Endothelial cell of umbilical vein (primary cell): ENCODE measurements at places on chromosomes 2 and 18. TPM values are rescaled to one million over a fixed set of nuclear protein-coding genes. Genes with fewer than 3 reads are reported as not detected.
A peak's percentile ranks its signal among the peaks of the same experiment; 100 is the strongest.

Gene TACR1
- polyA plus RNA-seq, result not detected in 2 replicates

Gene NOSTRIN
- 0.03 TPM in 1 of 2 replicates, not detected in the other for polyA plus RNA-seq

Gene SLC25A52
- 0.06 TPM in 1 of 2 replicates, not detected in the other for polyA plus RNA-seq

Gene SCN2A
- not detected in 2 replicates for polyA plus RNA-seq

Gene EPB41L5
- 5.8 and 8.4 TPM in 2 replicates for polyA plus RNA-seq

Gene REEP1
- polyA plus RNA-seq, result 0.11 and 0.24 TPM in 2 replicates

Gene RGPD4
- polyA plus RNA-seq, result not detected in 2 replicates

Gene TRMT61B
- polyA plus RNA-seq, result 4.2 and 4.6 TPM in 2 replicates

Gene BUB1
- polyA plus RNA-seq, result 11.5 and 16.1 TPM in 2 replicates

Gene KYNU
- 0.04 TPM in 1 of 2 replicates, not detected in the other for polyA plus RNA-seq

Gene COL4A3
- polyA plus RNA-seq, result not detected in 2 replicates

Gene DNAH7
- 0.15 TPM in 1 of 2 replicates, not detected in the other for polyA plus RNA-seq

DNA sequence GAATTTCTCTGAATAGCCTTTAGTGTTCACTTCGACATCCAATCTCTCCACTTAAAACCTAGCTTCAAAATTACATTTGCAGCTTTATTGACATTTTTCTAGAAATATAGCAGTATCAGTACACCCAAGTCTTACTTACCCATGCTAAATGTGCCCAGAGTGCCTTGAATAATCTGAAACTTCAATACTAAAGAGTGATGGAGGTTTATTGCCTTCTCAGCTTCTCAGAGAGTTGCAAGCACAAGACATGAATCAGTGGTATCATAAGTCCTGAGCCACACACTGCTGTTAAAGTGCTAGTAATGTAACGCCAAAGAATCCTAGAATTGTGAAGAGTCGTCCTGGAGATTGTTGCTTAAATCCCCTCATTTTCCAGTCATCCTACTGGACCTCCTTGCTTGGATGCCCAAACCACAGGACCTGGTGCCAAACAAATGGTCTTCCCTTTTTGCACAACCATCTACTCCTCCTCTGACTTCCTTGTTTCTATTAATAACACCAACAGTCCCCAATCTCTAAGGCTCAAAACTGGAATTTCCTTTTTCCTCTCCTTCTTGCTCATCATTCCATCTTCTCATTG, 83.2 kb upstream of the SPATS2L start:
- no peak for DNase-seq

GRCh38 chr2:205156457-205156856, 525.8 kb upstream of the NRP2 start:
- no peak for DNase-seq

DNA sequence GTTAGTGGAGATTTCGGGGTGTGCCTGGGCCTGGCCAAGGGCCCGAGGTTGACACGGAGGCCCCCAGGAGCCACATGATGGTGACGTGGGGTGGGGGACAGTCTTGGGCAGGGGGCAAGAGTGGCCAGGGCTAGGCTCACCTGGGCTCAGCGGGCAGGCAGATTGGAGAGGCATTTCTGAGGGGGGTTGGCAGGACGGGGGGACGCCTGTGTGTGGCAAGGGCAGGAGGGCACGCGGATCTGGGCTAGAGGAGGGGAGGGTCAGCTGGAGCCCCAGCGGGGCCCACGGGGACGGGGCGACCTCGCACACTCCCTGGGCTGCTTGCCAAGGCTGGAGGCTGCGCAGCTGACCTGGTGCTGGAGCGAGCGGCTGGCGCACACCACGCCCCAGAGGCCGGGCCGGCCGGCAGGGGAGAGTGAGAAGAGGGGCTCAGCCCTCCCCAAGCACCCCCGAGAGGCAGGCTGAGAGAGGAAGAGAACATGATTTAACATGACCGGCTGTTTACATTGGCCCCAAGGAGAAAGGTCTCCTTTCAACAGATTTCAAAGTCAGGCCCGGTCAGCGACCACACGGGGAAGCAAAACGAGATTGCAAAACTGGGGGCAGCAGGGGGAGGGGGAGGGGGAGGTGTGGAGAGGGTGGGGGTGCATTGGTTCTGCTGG, 38.0 kb upstream of the SNED1 start:
- peak; percentile 13 for DNase-seq

DNA sequence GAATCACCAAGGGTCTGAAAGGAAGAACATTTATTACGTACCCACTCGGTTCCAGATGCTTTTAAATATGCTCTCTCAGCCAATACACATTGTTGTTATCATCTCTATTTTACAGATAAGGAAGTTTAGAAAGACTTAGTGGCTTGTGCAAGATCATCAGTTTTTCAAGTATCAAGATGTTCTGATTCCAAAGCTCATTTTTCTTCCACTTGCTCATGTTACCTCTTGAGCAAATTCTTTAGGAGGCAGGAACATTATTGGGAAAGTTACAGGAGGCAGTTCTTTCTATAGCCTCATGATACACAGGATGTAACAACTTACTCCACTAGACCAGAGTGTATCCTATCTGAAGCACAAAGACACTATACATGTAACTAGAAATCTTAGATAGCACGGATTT, 65.0 kb upstream of the MMADHC start:
- no peak for DNase-seq

GRCh38 chr2:133452583-133452982, 115.7 kb downstream of the NCKAP5 start:
- no peak for DNase-seq

DNA sequence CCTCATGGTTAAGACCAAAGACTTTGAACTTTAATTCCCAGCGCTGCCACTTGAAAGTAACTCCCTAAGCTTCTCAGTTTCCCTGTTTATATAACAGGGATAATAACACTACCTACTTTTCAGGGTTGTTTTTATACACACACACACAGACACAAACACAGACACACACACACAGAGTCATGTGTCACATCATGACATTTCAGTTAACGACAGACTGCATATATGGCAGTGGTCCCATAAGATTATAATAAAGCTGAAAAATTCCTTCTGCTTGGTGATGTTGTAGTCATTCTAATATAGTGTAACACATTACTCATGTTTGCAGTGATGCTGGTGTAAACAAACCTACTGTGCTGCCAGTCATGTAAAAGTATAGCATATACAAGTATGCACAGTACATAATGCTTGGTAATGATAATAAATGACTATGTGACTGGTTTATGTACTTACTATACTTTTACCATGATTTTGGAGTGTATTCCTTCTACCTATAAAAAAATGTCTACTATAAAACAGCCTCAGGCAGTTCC, 89.2 kb upstream of the ITGA4 start:
- no peak for DNase-seq

- no peak for DNase-seq
These were observed 72.5 kb downstream of the DGKD start for GRCh38 chr2:233426619-233427342.

GRCh38 chr2:207164006-207164831, 1.5 kb downstream of the KLF7 start:
- peak; percentile 84 for DNase-seq

- no peak for DNase-seq
These were observed 308.8 kb upstream of the LYPD1 start for GRCh38 chr2:132978840-132979239.

DNA sequence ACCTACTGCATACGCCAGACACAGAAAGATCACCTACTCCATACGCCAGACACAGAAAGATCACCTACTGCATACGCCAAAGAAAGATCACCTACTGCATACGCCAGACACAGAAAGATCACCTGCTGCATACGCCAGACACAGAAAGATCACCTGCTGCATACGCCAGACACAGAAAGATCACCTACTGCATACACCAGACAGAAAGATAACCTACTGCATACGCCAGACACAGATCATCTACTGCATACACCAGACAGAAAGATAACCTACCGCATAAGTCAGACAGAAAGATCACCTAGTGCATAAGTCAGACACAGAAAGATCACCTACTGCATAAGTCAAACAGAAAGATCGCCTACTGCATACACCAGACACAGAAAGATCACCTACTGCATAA, 25.8 kb downstream of the COA5 start:
- no peak for DNase-seq

- no peak for DNase-seq
These were observed 4.5 kb downstream of the RTN4 start for GRCh38 chr2:55045780-55046179.

GRCh38 chr2:158923180-158923594, 45.3 kb upstream of the TANC1 start:
- peak; percentile 32 for DNase-seq

DNA sequence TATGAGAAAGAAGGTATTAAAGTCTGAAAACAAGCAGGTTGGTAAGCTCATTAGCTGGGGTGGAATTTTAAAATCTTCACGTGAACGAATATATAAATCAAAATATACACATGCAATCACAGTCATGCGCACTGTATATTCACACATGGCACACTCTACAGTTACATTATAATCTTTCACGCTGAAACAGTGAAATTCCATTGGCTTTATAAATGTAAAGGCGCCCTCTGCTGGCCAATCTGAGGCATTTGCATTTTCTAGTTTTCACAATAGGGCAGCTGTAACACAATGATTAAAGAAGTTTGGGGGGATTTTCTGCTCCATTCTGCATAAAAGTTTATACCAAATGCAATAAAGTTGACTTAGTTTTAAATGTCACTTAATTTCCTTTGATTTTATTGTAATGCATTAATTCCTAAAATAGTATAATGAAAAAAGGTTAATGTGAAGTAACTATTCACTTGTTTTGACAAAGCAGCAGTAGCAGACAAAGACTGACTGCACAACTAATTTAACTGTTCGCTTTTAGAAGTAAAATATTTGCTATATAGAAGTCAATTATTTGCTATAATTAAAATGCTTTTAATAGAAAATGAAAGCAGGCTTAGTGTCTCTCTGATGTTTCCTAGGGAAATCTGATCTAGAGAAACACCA, 17.2 kb downstream of the IFIH1 start:
- peak; percentile 63 for DNase-seq

DNA sequence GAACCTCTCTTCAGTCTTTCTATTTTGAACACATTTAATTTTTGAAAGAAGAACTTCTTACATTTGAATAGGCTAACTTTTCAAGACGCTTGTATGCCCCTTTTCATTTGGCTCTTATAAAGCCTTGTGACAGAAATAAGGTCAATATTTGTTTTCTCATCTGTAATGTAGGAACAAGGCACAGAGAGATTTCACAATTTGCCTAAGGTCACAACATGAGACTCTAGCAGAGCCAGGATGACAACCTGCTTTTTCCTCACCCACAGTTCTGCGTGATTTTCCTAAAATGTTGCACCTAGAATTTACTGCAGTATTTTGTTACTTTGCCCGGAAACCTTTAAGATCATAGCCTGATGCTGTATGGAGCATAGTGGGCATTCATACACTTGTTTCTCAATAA, 67.4 kb downstream of the TXNL1 start:
- DNase-seq, result no peak

DNA sequence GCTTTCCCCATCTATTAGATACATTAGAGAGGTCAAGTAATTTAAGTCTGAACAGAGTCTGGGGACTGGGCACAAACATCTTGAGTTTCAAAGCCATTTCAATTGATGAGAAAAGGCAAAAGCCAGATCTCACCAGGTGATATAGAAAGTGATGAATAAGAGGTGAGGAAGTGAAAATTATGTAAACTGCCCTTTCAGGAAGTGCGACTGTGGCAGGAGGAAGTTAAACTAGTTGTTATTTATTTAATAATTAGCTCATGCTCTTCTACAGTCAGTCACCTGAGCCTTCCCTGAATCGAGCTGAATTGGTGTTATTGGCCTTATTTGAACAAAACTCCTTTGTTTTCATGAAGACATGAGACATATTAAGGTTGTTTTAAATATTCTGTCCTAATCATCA, 115.1 kb downstream of the CDH20 start:
- no peak for DNase-seq

DNA sequence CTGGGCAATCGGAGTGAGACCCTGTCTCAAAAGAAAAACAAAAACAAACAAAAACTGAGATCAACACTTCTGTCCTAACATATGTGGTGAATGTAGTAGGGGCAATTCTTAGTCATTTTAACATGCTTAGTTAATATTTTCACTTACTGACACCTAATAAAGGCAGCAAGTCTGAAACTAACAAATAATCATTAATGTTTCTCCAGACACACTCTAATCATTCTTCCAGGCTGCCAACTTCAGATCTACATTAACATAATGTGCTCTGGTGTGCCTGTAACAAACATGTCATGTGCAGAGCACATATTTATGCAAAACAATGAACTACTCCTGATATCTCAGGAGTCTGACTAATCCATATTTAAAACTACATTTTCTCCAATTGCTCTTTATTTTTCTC, 6.0 kb downstream of the KRCC1 start:
- no peak for DNase-seq

DNA sequence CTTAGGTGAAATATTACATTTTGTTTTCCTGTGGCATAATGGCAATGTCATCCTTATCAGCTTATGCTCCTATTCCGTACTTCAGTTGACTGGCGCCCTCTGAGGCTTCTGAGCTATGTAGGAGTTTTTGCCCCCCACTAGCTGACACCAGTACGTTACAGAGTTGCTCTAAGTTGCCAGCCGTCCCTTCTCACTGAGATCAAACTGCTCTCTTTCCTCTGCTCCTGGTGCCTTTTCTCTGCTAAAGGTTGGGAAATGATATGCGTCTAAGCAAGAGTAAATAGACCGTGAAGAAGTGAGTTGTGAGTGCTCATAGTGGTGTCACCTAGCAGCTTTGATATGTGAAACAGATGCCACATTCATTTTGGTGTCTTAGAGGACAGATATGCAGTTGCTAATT, 99.2 kb downstream of the RAPGEF4 start:
- DNase-seq, result no peak

DNA sequence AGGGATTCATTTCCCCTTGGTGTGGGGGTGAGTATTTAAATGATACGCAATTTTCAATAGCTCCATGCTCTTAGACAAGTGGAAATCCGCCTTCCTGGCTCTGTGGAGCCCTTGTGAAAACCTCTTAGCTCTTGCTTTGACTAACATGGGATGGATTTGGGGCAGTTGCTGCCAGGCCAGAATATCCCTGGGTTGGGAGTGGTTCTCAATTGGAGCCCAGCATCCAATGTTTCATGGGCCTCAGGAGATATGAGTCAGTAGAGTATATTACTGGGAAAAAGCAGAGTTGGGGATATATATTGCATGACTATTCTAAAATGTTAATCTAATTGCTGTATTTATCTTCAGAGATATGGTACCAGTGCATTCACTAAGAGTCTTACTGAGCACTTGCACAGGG, 104.4 kb upstream of the IL1R2 start:
- no peak for DNase-seq

DNA sequence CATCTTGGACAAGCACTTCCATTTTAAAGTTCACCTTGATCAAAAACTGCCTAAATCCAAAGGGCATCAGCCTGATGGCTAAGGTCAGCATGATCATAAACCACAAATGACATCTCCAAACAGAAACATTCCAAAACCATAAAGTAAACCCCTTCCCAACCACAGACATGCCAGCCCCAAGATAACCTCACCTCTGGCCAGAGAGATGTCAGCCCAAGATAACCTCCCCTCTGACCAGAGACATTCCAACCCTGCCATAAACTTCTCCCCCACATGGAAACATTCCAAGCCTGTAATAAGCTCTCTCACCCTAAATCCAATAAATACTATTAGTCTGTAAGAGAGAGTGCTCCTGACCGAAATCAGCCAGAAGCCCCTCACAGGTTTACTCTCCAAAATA, 18.6 kb upstream of the MARCO start:
- no peak for DNase-seq

DNA sequence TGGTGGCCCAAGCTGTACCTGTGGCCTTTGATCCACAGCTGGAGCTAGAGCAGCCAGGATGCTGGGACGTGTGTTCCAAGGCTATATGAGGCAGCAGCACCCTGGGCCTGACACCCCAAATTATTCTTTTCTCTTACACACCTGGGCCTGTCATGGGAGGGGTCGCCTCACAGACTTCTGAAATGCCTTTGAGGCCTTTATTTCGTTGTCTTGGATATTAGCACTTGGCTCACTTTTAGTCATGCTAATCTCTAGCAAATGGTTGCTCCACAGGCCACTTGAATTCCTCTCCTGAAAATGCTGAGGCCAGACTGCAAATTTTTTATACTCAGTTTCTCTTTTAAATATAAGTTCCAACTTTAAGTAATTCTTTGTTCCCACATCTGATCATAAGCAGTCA, 22.0 kb upstream of the IL1R2 start:
- no peak for DNase-seq
